ENCODE measurements at places on chromosomes 1 and 21.

DNA sequence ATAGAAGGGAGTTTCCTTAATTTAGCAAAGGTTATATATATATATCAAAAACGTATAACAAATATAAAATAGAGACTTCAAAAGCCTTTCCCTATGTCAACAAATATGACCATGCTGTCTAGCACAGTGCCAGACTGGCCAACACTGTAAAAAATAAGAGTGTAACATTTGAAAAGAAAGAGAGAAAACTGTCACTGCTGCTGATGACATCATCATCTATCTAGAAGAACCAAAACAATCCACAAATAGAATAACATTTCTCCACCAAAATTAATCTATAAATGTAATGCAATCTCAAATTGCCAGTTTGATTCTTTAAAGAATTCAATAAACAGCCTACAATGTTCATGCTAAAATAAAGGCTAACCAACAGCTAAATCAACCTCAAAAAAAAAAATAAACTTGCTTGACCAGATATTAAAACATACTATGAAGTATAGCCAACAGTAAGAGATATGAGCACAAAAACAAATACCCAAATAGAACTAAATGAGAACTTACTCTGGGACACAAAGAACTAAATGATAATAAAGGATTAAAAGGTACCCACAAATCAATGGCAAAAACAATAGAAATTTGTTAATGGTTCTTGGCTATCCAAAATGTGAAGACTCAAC, 50.2 kb downstream of the ENAH start:
- DNase-seq, result no peak

- DNase-seq, result no peak
These were observed 894.6 kb upstream of the NEGR1 start for GRCh38 chr1:73176902-73177301.

GRCh38 chr1:31762726-31763670, 1.1 kb downstream of the ADGRB2 start:
- DNase-seq, result peak; percentile 86

DNA sequence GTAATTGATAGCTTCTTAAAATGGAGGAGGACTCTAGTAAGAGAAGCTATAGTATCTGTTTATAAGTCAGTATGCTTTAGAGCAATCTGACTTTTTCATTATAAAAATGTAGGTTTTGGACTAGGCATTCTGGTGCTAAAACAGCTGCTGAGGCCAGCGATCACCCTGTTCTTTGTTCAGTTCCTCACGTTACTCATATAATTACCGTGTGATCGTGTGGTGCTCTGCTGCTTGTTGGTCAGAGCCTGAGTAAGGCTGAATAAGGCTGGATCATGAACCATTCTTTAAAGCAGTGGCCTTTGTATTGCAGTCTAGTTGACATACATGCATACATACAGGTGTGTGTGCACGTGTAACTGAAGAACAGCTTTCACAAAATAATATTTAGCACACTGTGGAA, 25.2 kb downstream of the CDC42 start:
- no peak for DNase-seq

DNA sequence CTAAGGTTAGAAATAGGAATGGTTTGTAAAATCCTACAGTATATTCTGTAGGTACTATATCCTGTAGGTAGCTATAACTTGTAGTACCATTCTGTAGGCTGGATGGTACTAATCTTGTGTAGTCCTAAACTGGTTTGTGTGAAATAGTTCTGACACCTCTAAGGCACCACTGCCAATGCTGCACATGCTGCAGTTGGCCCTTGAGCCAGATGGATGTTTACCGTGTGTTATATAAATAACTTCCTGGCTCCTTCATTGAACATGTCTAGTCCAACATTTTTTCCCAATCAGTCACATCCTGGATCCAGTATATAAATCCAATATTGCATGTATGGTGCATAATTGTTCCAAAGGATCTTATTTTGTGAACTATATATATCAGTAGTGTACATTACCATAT, 89.5 kb upstream of the GNG4 start:
- DNase-seq, result no peak

- DNase-seq, result peak; percentile 89
These were observed 36.1 kb downstream of the PEX14 start for GRCh38 chr1:10510520-10511493.

DNA sequence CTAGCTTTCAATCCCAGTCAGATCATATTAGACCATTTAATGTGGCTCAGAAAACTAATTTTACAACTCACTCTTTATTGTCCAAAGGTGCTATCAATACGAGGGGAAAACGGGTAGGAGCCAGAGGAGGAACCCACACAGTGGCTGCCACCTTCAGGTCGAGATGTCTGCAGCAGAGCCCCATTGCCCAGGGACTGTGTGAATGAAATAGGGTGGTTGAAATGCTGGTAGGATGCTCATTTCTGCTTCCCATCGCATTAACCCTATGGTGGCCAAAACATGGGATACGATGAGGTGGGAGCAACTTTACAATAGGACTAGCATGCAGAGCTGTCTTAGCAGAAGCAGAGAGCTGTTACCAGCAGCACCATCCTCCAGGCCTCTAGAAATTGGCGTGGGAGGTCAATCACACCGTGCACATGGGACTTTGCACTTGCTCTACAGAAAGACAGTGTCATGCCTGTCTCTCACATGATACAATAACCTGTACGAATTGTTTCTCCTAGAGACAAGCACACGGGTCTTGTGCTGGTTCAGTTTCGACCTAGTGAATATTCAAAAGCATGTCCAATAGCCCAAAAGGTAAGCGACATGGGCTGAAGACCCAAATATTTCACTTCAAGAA, 69.5 kb upstream of the DESI2 start:
- no peak for DNase-seq

GRCh38 chr1:172083191-172083590, 241.9 kb downstream of the DNM3 start:
- DNase-seq, result no peak

GRCh38 chr1:84166797-84167196, 22.7 kb downstream of the PRKACB start:
- DNase-seq, result no peak

DNA sequence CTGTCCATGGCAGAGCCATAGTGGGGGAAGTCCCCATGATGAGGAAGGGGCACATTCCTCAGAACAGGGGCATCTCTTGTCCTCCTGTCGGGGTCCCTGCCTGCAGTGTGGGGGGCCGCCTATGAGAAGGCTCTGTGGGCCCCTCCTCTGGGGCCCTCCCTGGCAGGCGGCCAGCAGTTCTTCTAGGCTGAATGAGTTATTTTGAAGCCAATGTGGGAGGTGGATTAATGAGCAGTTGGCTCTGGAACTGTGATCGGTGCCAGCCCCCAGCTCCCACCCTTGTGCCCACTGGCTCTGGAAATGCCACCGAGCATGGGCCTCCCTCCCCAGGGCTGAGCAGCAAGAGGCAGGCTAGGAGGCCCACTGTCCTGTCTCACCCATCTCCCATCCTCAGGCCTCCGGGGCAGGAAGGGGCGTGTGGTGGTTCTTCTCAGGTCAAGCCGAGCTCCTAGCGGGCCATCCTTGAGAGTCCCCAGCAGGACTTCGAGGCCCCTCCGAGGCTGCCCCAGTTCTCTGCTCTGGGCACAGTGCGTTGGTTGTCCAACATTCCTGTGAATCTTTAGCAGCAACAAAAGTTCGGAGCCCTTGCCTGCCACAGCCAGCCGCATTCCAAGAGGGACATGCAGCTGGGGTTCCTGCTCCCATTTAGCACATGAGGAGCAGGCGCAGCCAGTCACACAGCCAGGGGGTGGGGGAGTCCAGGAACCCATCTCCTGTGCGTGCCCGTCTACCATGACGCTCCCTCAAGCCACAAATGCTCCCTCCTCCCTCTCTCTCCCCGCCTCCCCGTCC, 57.2 kb downstream of the EDN2 start:
- DNase-seq, result no peak

DNA sequence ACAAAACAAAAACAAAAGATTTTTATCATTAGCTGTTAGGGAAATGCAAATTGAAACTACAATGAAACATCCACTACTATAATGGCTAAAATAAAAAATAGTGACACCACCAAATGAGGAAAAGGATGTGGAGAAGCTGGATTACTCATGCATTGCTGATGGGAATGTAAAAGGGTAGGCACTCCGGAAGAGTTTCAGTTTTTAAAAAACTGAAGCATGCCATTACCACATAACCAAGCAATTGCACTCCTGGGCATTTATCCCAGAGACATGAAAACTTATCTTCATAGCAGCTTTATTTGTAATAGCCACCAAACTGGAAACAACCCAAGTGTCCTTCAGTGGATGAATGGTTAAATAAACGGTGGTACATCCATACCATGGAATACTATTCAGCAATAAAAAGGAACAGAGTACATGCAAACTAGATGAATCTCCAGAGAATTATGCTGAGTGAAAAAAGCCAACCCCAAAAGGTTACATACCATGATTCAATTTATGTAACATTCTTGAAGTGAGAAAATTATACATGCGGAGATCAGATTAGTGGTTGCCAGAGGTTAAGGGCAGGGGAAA, 14.5 kb upstream of the CFAP298 start:
- no peak for DNase-seq

- no peak for DNase-seq
These were observed 143.1 kb downstream of the S1PR1 start for GRCh38 chr1:101379950-101380349.

GRCh38 chr1:35539073-35539823, 18.0 kb downstream of the KIAA0319L start:
- DNase-seq, result no peak

- no peak for DNase-seq
These were observed 36.0 kb upstream of the ANGPTL7 start for GRCh38 chr1:11153184-11153583.

- DNase-seq, result no peak
These were observed 108.8 kb upstream of the ARTN start for GRCh38 chr1:43824795-43825194.

DNA sequence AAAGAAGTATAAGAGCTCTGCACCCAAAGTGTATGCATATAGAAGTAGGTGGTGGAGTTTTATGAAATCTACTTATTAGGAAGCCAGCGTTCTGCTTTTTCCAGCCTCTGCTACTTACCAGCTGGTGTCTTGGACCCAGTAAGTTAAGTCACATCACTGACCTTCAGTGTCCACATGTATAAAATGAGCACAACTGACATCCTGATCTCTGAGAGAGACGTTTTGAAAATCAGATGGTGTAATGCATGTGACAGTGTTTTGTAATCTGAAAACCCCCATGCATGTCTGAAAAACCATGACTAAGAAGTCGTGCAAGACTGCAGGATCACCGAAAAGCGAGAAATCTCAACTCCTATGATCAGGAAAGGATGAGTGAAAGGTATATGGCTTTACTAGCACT, 2.0 kb downstream of the CR1 start:
- no peak for DNase-seq

DNA sequence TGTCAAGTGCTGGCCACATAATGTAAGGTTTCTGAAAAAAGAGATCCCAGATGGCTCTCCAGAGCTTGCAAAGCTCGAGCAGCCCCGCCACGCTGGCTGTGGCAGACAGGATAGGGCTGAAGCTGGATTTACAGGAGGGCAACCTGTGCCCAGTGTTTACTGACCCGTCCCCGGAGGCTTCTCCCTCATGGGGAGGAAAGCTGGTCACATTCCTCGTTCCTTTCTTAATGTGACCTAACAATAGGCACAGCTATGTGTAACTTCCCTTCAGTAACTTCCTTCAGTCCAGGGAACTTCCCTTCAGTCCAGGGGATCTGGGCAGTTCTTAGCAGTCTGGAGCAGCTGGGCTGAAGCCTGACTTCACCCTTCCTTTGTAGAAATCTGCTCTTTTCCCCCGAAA, 7.7 kb downstream of the SLFNL1 start:
- no peak for DNase-seq

DNA sequence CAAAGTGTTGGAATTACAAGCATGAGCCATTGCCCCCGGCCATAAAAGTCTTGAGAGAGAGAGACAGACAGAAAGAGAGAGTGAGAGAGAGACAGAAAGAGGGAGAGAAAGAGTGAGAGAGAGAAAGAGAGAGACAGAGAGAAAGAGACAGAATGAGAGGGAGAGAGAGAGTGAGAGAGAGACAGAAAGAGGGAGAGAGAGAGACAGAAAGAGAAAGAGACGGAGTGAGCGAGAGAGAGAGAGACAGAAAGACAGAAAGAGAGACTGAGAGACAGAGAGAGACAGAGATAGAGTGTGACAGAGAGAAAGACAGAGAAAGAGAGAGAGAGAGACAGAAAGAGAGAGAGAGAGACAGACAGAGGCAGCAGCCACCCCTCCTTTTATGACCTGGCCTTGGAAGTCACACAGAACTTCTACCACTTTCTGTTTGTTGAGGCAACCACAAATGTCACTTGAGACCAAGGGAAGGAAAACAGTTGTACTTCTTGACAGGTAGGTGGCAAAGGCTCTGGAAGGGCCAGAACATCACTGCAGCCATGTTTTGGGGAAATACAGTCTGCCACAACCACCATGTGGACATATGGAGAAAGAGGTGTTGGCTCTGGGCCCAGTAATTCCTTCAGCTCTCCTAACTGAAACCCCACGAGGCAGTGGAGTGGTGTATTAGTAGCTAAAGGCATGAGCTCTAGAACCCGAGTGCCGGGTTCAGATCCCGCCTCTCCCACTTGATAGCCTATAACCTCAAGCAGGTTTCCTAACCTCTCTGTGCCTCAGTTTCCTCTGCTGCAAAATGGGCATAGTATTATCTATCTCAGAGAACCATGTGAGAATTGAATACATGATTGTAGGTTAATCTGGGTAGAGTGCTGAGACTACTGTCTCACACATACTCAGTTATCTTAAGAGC, 50.6 kb downstream of the TNFRSF8 start:
- DNase-seq, result no peak

GRCh38 chr1:208139434-208140045, 104.6 kb downstream of the PLXNA2 start:
- no peak for DNase-seq

DNA sequence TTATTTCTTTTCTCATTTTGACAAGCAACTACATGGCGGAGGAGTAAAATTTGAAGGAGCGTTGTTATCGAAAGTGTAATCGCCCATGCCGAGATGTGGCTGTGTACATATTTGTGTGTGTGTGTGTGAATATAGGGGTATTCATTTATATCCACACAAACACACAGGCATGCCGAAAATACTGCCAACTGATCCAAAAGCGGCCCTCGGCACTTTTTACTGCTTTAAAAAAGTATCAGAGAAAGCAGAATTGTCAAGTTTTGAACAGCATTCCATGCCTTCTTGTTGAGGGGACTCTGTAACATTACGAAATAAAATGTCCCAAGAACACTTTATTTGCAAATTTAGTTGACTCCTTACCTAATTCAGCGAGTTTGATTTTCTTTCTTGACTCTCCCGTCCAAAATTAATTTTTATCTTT, 1.1 kb downstream of the PBX1 start:
- no peak for DNase-seq
